ENCODE measurements at places on chromosomes 12 and 14.

- DNase-seq: no peak
Observed at GRCh38 chr12:6171409-6172015, 28.7 kb upstream of the CD9 start.

- DNase-seq: no peak
Observed at GRCh38 chr12:127588249-127588648, 678.7 kb upstream of the TMEM132C start.

DNA sequence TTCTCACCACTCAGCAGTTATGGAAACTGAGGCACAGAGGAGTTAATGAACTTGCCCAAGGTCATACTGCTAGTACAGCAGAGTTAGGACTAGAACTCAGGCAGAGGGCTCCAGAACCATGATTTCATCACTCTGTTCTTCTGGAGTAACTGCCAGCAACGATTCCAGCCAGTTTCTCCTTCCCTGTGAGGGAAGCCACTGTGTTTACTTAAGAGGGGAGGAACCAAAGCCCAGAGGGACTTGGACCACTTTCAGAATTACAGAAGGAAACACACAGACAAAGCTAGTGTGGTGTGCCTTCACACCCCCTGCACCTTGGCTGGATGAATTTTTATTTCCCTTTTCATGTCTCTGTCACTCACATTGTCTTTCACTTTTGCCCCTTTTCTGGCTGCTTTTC lies 398.2 kb downstream of the DPF3 start:
- DNase-seq: no peak

- DNase-seq: no peak
Observed at GRCh38 chr12:113298861-113299545, 35.9 kb downstream of the SLC8B1 start.

DNA sequence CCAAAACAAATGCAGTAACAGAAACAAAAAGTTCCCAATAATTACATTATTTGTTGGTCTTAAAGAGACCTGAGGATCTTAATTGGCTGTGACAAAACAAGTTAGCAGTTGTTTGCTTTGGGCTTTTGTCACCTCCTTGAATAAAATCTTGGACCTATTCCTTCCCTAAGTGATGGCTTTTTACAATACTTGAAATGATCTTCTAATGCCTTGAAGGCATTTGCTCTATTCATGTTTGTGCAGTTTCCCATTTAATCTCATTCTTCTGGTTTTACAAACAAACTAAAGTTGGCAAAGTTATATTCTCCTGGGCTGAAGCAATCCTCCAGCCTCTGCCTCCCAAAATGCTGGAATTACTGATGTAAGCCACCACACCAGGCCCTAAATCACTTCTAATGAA lies 98.8 kb downstream of the OSBPL8 start:
- no peak for DNase-seq

DNA sequence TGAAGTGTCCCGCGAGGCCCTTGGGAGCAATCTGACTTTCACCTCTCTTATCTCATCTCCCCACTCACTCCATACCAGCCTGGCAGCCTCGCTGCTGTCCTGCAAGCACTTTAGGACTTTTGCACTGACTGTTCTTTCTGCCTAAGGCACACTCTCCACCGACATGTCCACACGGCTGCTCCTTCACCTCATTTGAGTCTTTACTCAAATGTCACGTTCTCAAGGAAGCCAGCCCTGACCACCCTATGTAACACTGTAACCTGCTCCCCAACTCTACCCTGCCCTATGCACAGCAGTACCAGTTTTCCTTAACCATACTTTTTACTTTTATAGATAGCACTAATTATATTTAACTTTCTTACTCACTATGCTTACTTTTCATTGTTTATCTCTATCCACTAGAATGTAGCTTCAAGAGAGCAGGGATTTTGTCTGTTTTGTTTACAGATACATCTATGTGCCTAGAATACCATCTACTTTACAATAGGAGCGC lies 32.0 kb downstream of the PRKD1 start:
- DNase-seq: peak; percentile 36

GRCh38 chr14:94795372-94795771 lies 25.5 kb upstream of the GSC start:
- no peak for DNase-seq

Data from DMS53 (cell line).